Liver (tissue), 10 donors: ENCODE measurements at places on chromosomes 12 and 14.

- no peak for DNase-seq
Measured at GRCh38 chr12:104276273-104277131, 27.0 kb upstream of the EID3 start.

GRCh38 chr12:9049520-9050133 lies 60.3 kb downstream of the KLRG1 start:
- no peak for DNase-seq

GRCh38 chr12:19058235-19059021 lies 71.1 kb upstream of the PLEKHA5 start:
- no peak for DNase-seq

GRCh38 chr12:56081393-56082347 lies 1.7 kb downstream of the ERBB3 start:
- DNase-seq = peak; percentile 65

- DNase-seq = no peak
Measured at GRCh38 chr12:67434671-67435370, 165.7 kb downstream of the CAND1 start.

DNA sequence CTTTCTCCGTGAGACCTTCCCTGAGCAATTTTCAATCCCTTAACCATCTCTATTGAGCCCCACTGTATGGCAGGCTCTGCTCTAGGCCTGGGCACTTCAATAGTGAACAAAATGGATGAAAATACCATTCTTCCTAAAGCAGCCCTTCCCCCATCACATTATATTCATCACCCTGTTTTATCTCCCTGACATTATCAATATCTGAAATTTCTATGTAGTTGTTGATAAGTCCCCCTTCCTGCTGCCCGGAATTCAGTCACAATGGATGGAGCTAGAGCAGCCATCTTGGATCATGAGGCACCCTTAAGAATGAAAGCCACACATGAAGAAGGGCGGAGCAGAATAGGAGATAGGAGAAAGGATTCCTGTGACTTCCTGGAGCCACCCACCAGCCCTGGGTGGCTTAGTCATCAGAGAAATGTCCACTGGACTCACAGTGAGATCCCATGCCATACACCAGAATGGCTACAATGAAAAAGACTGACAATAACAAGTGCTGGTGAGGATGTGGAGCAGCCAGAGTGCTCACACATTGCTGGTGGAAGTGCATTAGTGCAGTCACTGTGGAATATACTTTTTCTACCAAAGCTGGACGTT lies 33.9 kb downstream of the SCARB1 start:
- no peak for DNase-seq

DNA sequence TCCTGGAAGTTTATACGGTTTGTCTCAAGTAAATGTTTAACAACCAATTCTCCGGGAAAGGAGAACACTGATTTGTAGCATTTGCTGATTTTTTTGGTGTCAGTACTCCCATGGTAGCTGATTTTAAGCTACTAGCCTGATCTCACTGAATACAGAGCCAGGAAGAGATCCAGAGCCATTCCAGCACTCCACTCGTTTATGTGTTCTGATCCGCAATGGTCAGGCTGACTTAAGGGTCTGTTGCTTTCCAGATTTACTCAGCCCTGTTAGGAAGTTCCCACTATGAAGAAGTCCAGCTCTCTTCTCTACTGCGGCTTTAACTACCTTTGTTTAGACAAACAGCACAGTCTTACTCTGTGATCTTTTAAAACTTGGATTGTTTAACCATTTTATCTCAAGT lies 38.0 kb upstream of the NID2 start:
- DNase-seq = no peak
